A549 treated with Hydrocortisone at 1 μM for 4 hours (cell line): ENCODE measurements at places on chromosomes 1 and 21. TPM values are rescaled to one million over a fixed set of nuclear protein-coding genes. Genes with fewer than 3 reads are reported as not detected.

HPCAL4 gene
- total RNA-seq, result 0.14 to 0.39 TPM (median 0.22 TPM) in 5 replicates

MIA3 gene
- total RNA-seq, result 17.3 to 26.5 TPM (median 21.5 TPM) in 5 replicates

OR2L8 gene
- not detected in 5 replicates for total RNA-seq

OLFML2B gene
- 0.53 to 0.66 TPM (median 0.55 TPM) in 5 replicates for total RNA-seq

NTNG1 gene
- not detected in 5 replicates for total RNA-seq

TNFSF4 gene
- total RNA-seq, result 0.03 to 0.09 TPM (median 0.08 TPM) in 5 replicates

OR2T35 gene
- total RNA-seq, result not detected in 5 replicates

TMEM125 gene
- total RNA-seq, result 0.05 to 0.08 TPM (median 0.07 TPM) in 3 of 5 replicates, not detected in the others
